Chondrocyte (in vitro differentiated cells): ENCODE measurements at places on chromosomes 2 and 18. TPM values are rescaled to one million over a fixed set of nuclear protein-coding genes. Genes with fewer than 3 reads are reported as not detected.

HK2 gene
- 18.5 to 32.6 TPM (median 31.4 TPM) in 3 replicates for total RNA-seq

DNA sequence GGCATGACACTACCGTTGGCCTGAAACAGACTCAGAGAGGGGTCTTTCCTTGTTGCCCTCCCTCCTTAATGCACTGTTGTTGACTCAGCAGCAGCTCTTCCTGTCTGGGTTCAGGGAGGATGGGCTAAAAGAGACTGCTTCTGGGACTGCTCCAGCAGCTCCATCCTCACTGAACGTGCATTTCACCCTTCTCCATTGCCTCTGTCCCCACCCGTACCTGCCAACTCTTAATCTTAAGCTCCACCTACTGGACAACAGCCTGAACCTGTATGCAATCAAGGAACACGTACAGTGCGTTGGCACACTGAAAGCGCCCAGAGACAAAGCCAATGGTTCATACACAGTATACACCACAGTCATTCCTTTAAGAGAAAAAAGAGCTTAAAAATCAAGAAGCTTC is 230.8 kb upstream of the RAB6C start:
- H3K4me1 ChIP-seq = no peaks in the 10 kb centered on the region
- H3K36me3 ChIP-seq = peaks cover 2% of the 10 kb centered on the region
- DNase-seq = no peak
- no peak overlapping the region for H3K27ac ChIP-seq
- no peak overlapping the region for H3K4me3 ChIP-seq

GNLY gene
- not detected in 3 replicates for total RNA-seq

DNA sequence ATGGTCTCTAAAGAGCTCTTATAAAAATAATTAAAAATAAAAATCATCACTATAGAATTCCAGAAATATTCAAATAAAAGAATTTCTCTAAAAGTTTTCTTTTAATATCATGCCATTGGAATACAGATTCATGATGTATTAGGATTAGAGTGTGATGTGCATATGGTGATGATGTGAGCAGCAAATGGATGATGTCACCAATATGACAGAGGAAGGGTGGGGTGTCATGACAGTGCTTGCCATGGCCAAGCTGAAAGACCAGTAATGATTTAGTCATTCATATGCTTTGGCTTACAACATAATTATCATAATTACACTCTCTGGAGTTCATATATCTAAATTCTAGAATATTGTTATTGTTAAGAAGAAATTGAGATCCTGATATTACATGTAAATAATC is 27.4 kb upstream of the TTC32 start:
- peaks cover 30% of the 10 kb centered on the region for H3K36me3 ChIP-seq
- H3K4me1 ChIP-seq = peaks cover 16% of the 10 kb centered on the region
- no peaks in the 10 kb centered on the region for H3K27me3 ChIP-seq
- no peak overlapping the region for H3K27ac ChIP-seq
- no peak for DNase-seq
- H3K4me3 ChIP-seq = no peak overlapping the region

DNA sequence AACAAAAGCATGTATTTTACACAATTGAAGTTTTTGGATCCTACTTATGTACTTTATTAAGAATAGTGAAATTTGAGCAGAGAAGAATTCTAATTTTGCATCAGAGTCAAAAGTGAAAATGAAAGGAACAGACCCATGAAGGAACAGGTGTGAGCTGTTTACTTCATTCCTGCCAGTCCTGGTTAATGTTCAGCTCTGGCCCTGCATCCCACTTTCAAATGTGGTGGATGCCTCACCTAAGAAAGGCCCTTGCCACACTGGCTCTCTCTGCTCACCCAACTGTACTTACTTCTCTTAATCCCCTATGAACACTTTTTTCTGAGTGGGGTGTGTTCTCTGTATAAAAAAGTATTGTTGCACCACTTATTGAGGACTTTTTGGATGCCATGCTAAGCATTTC is 22.2 kb downstream of the FAM110C start:
- H3K4me3 ChIP-seq = no peak overlapping the region
- H3K36me3 ChIP-seq = no peaks in the 10 kb centered on the region
- DNase-seq = no peak
- H3K27ac ChIP-seq = no peak overlapping the region
- peaks cover 22% of the 10 kb centered on the region for H3K27me3 ChIP-seq

GRCh38 chr18:78914249-78914935 is 65.2 kb upstream of the SALL3 start:
- no peak overlapping the region for H3K4me3 ChIP-seq
- H3K27me3 ChIP-seq = no peaks in the 10 kb centered on the region
- H3K36me3 ChIP-seq = peaks cover 5% of the 10 kb centered on the region
- DNase-seq = peak; percentile 89
- no peak overlapping the region for H3K27ac ChIP-seq

IL37 gene
- not detected in 3 replicates for total RNA-seq

- no peak overlapping the region for H3K27ac ChIP-seq
- H3K4me1 ChIP-seq = peaks cover 19% of the 10 kb centered on the region
- no peaks in the 10 kb centered on the region for H3K36me3 ChIP-seq
- H3K4me3 ChIP-seq = no peak overlapping the region
- no peaks in the 10 kb centered on the region for H3K27me3 ChIP-seq
Observed at GRCh38 chr2:25545899-25546298, 127.5 kb downstream of the DTNB start.

- H3K27ac ChIP-seq = no peak overlapping the region
- H3K36me3 ChIP-seq = peaks cover 40% of the 10 kb centered on the region
- no peaks in the 10 kb centered on the region for H3K27me3 ChIP-seq
- DNase-seq = no peak
Observed at GRCh38 chr2:71669058-71669456, 215.7 kb downstream of the DYSF start.

FIGN gene
- 11.8 to 23.4 TPM (median 12.1 TPM) in 3 replicates for total RNA-seq

PRKAG3 gene
- not detected in 3 replicates for total RNA-seq

- H3K4me3 ChIP-seq = no peak overlapping the region
- peaks cover 80% of the 10 kb centered on the region for H3K4me1 ChIP-seq
- DNase-seq = no peak
- H3K27ac ChIP-seq = peak overlapping the region; percentile 59
Observed at GRCh38 chr18:48615566-48616401, 77.0 kb downstream of the CTIF start.

POTEJ gene
- not detected in 3 replicates for total RNA-seq

DNA sequence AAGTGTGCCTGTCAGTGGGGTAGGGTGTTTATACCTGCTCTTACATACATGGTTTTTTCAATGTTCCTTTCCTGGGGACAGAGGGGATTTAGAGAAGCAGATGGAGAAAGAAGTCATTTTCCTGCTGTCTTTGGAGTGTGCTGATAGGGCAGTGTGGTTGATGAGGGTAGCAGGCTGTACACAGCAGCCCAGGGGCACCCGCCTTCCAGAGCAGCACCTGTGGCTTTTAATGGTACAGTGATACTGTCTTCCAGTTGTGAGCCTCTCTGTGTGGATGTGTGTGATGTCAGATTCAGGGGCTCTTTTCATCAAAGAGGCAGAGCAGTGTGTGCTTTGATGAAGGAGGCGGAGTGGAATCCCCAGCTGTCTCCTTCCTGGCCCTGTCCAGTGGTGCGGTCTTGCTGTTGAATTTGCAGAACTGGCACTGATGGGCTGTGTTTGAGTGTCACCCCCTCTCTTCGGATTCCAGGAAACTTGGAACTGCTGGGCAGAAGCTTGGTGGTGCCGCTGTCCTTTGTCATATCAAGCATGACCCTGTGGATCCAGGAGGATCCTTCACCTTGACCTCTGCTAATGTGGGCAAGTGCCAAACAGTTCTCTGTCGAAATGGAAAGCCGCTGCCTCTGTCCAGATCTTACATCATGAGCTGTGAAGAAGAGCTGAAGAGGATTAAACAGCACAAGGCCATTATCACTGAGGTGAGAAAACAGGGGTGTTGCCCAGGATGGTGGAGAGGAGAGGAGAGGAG is 259.8 kb downstream of the PHLPP1 start:
- H3K27ac ChIP-seq = no peak overlapping the region
- no peak for DNase-seq
- no peaks in the 10 kb centered on the region for H3K27me3 ChIP-seq
- H3K4me3 ChIP-seq = no peak overlapping the region
- no peaks in the 10 kb centered on the region for H3K4me1 ChIP-seq
- peaks cover 16% of the 10 kb centered on the region for H3K36me3 ChIP-seq

- peaks cover 88% of the 10 kb centered on the region for H3K4me1 ChIP-seq
- peak overlapping the region; percentile 98 for H3K27ac ChIP-seq
- peak overlapping the region; percentile 89 for H3K4me3 ChIP-seq
- DNase-seq = peak; percentile 70
Observed at GRCh38 chr2:74004212-74005182, 19.8 kb downstream of the TET3 start.

GPR35 gene
- total RNA-seq = 1.9 to 2.9 TPM (median 2.8 TPM) in 3 replicates

- no peaks in the 10 kb centered on the region for H3K27me3 ChIP-seq
- peaks cover 3% of the 10 kb centered on the region for H3K36me3 ChIP-seq
- H3K4me3 ChIP-seq = no peak overlapping the region
- H3K27ac ChIP-seq = no peak overlapping the region
- peaks cover 23% of the 10 kb centered on the region for H3K4me1 ChIP-seq
Observed at GRCh38 chr18:24136967-24137373, 1.9 kb upstream of the CABYR start.

- H3K36me3 ChIP-seq = no peaks in the 10 kb centered on the region
- DNase-seq = no peak
- H3K27ac ChIP-seq = no peak overlapping the region
- H3K4me1 ChIP-seq = no peaks in the 10 kb centered on the region
- no peak overlapping the region for H3K4me3 ChIP-seq
- H3K27me3 ChIP-seq = no peaks in the 10 kb centered on the region
Observed at GRCh38 chr2:220182790-220183189, 555.4 kb downstream of the SLC4A3 start.

GRCh38 chr18:9688036-9688741 is 19.9 kb upstream of the RAB31 start:
- H3K4me3 ChIP-seq = no peak overlapping the region
- no peak for DNase-seq
- no peaks in the 10 kb centered on the region for H3K36me3 ChIP-seq
- H3K4me1 ChIP-seq = peaks cover 18% of the 10 kb centered on the region
- H3K27me3 ChIP-seq = no peaks in the 10 kb centered on the region

- no peaks in the 10 kb centered on the region for H3K36me3 ChIP-seq
- no peaks in the 10 kb centered on the region for H3K27me3 ChIP-seq
- no peak for DNase-seq
- peaks cover 69% of the 10 kb centered on the region for H3K4me1 ChIP-seq
- H3K4me3 ChIP-seq = peak overlapping the region; percentile 63
Observed at GRCh38 chr2:188787021-188787657, 187.0 kb upstream of the COL3A1 start.

DNA sequence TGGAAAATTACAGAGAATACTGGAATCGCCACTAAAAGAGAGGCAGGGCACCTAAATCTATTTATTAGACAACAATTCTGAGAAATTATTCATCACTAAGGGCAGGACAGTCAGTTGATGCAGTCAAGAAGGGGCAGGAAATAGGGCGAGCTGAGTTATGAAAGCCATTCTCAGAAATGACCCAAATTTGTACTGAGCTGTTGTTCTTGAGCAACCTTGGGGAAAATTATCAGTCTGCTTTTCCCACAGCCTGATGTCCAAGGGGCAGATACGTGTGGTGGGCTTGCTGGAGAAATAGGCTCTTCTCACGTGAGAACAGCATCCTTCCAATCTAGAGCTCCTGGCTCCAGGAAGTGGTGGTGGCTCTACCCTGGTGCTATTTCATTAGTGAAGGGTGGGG is 38.6 kb downstream of the STON1 start:
- H3K27me3 ChIP-seq = no peaks in the 10 kb centered on the region
- no peak overlapping the region for H3K4me3 ChIP-seq
- H3K27ac ChIP-seq = no peak overlapping the region
- H3K36me3 ChIP-seq = no peaks in the 10 kb centered on the region
- H3K4me1 ChIP-seq = peaks cover 49% of the 10 kb centered on the region
- no peak for DNase-seq

- peaks cover 6% of the 10 kb centered on the region for H3K4me1 ChIP-seq
- H3K27ac ChIP-seq = no peak overlapping the region
- H3K27me3 ChIP-seq = no peaks in the 10 kb centered on the region
- no peak overlapping the region for H3K4me3 ChIP-seq
- DNase-seq = no peak
Observed at GRCh38 chr2:12676771-12677170, 40.0 kb upstream of the TRIB2 start.

DNA sequence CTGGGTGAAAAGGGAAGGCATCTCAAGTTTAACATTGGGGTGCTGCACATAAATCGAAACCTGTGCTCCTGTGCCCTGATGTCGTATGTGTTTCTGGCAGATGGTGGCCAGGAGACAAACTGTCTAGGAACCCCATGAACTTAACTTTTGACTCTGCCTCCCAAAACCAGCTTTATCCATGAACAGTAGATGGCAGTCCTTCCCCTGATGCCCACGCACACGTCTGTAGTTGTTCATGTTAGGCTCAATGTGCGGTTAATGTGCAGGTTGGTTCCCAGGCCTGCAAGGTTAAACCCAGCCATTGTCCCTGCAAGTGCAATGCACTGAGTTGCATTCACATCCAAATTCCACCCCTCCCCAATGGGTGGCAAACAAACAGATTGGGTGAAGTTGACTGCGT is 44.1 kb upstream of the SIX3 start:
- peaks cover 62% of the 10 kb centered on the region for H3K27me3 ChIP-seq
- no peak overlapping the region for H3K4me3 ChIP-seq
- DNase-seq = no peak
- H3K27ac ChIP-seq = no peak overlapping the region

DNA sequence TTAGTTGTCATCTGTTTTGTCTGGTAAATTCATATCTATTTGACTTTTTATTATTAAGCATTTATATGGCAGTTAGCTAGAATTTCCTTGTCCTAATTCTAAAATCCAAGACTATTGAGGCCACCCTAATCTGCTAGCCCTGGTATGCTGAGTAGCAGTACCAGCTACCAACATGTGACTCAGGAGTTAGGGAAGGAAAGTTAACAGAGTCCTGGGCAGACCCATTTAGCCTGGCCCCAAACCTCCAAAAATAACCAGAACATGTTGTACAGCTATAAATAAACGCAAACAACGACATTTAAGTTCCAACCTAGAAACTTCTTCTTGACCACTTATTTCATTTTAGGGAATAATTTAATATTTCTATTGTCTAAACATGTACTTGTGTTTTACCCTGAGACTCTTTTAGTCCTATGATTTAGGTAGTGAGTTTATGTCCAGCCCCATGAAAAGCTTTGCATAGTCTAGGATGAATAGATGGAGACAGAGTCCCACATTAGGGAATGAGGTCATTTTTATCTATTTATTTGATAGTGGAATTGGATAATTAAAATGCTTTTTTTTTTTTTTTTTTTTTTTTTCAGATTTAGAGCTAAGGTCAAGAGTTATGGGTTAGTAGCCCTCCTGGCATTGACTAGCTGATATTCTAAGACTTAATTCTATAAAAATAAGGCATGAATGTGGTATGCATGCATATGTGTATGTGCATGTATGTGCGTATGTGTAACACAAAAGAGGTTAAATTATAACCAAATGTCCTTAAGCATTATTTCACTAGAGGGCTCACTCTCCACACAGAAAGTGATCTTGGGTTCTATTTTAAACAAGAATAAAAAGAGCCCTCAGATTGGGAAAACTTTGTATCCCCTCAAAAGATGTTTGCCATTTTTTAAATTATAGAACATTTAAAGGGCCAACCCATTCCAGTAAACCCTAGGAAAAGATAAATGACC is 160.1 kb upstream of the MAPRE2 start:
- peak overlapping the region; percentile 5 for H3K27ac ChIP-seq
- no peaks in the 10 kb centered on the region for H3K27me3 ChIP-seq
- H3K4me3 ChIP-seq = no peak overlapping the region

DLGAP1 gene
- 6.0 to 11.6 TPM (median 7.7 TPM) in 3 replicates for total RNA-seq

LCT gene
- not detected in 3 replicates for total RNA-seq

GRCh38 chr2:223513771-223514455 is 88.2 kb downstream of the SCG2 start:
- H3K27me3 ChIP-seq = no peaks in the 10 kb centered on the region
- no peak overlapping the region for H3K4me3 ChIP-seq
- H3K27ac ChIP-seq = no peak overlapping the region
- DNase-seq = no peak
- no peaks in the 10 kb centered on the region for H3K36me3 ChIP-seq
